ENCODE measurements at places on chromosomes 2 and 18.

- DNase-seq, result no peak
These were observed 84.1 kb downstream of the RBMS1 start for GRCh38 chr2:160409480-160409879.

GRCh38 chr2:74740395-74740740, 86.3 kb downstream of the SEMA4F start:
- DNase-seq, result no peak

- no peak for DNase-seq
These were observed 58.6 kb downstream of the LRP2 start for GRCh38 chr2:169303579-169304305.

DNA sequence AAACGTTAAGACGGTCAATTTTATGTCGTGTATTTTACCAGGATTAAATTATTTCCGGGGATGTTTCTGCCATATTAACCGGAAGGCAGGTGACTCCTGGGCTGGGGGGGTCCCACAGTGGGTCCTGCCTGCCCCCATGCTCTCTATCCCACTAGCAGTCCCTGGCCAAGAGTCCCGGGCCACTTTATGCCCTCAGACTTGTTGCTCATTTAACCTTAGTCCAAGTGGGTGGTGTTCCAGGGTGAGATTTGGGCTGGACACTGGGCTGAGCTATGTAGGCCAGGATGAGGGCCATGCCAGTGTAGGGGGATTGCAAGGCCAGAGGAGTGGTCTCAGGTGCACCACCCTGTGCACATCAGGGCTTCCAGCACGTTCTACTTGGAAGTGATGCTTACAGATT, 24.1 kb downstream of the TWIST2 start:
- no peak for DNase-seq

GRCh38 chr2:38683766-38684165, 17.9 kb downstream of the GALM start:
- no peak for DNase-seq

DNA sequence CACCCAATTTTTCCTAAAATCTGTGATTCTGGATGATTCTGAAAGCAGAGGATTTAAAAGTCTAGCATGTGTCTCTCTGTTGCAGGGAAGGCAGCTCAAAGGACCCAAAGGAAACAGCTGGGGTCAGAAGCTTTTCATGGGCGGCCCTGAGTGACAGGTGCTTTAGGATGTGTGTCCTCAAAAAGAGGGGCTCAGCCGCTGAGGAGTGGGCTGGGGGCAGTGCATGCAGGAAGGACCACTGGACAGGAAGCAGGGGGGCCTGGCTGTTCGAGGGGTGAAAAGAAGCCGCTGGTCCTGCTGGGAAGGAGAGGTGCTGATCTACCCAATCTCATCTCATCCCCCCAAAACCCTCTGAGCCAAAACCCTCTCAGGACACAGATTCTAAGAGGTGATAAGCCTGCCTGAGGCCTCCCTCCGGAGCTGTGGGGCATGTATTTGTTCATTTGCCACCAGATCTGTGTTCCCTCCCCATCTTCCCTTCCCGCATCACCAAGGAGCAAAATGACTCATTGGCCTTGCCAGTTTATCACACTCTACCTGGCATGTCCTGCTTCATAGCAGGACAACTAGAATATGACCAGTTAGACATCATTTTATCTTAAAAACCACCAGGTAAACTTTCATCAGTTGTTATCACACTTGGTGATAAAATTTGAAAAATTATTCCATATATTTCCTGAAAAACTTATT, 98.8 kb upstream of the MGAT4A start:
- DNase-seq, result no peak

DNA sequence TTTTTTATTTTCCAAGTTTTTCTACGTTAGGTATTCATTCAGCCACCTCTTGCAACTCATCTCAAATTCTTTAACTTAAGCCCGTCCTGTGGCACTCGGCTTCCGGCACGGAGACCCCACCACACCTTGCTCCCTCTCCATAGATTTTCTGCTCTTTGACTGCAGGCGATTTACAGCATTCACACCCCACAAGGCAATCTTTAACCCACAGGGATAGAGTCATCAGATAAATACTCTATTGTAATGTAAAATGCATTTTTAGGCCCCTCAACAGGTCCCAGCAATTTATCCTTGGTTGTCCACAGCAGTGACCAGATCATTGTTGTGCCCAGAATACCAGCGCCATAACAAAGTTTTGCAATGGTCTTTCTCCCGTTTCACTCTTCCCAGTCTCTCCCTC, 132.3 kb upstream of the EPHA4 start:
- no peak for DNase-seq

GRCh38 chr2:128093762-128094161, 2.8 kb downstream of the UGGT1 start:
- DNase-seq, result no peak

GRCh38 chr2:33777786-33778185, 178.7 kb upstream of the FAM98A start:
- DNase-seq, result no peak

DNA sequence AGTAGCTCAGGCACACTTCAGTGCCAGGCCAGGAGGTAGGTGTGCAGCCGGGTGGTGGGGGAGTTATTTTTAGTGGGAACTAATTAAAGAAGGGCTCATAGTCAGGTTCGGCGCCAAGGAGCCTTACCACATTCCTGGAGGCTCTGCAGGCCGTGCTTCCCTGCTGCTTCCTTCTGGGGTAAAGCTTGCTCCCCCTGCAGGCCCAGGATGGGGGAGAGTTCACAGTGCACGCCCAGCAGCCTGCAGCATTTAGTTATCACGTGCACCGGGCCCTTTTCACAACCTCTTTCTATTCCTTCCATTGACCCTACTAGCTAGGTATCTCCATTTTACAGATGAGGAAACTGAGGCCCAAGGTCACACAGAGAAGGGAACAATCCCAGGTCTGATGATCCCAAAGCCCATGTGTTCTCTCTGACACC, 2.5 kb downstream of the KCNF1 start:
- peak; percentile 42 for DNase-seq

GRCh38 chr2:205722283-205722918, 40.1 kb downstream of the NRP2 start:
- DNase-seq, result no peak

GRCh38 chr2:59015027-59015426, 773.9 kb upstream of the FANCL start:
- DNase-seq, result no peak

DNA sequence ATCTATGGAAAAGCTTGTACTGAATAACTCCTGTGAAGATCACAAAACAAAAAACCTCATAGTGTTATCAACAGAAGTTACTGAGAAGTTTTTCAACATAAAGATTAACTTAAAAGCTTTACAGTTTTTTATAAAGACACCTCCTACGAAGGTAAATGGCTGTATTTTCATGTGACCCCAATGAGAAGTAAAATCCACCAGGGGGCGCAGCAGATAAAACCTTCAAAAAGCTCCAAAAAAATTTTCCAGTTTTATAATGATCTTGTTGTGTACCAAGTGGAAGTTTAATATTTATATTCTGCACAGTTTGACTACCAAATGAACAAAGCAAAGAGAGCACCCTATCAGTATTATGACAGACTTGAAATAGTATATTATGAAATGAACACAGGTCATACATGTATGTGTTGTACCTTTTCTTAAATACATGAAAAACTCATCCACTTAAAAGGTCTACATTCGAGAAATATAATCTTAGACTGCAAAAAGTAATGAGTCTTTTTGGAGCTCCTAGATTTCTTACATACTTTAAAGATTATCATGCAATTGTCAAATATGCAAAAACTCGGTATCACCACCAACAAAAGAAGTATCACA, 38.5 kb downstream of the PNO1 start:
- DNase-seq, result no peak

- DNase-seq, result no peak
These were observed 134.1 kb upstream of the CREB1 start for GRCh38 chr2:207395535-207396251.

GRCh38 chr2:174682578-174683391, 81.5 kb downstream of the CHRNA1 start:
- peak; percentile 79 for DNase-seq

GRCh38 chr18:26480897-26481795, 67.2 kb downstream of the KCTD1 start:
- DNase-seq, result no peak

DNA sequence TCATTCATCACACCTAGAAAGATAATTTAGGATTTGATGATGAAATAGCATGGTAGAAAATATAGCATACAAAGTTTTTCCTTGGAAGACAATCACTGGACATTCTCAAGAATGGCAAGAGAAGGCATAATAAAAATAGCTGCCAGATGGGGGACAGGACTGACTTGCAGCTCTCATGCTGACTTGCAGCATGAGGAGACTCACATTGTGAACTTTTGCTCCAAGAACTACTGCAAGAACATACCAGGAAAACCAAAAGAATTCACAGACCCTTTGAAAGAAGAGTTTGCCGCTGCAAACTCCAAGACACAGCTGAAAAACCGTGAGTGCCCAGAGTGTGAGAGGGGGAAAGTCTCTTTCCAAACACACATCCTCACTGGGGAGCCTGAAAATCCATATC, 47.0 kb downstream of the CRYGD start:
- DNase-seq, result no peak

- DNase-seq, result no peak
These were observed 439.2 kb upstream of the ACVR2A start for GRCh38 chr2:147405651-147406050.

Measured in activated CD8-positive, alpha-beta memory T cell treated with anti-CD3 and anti-CD28 coated beads, Interleukin-2, amount 50 U/mL, for 48 hours (primary cell).